ENCODE measurements at places on chromosomes 4 and X.

DNA sequence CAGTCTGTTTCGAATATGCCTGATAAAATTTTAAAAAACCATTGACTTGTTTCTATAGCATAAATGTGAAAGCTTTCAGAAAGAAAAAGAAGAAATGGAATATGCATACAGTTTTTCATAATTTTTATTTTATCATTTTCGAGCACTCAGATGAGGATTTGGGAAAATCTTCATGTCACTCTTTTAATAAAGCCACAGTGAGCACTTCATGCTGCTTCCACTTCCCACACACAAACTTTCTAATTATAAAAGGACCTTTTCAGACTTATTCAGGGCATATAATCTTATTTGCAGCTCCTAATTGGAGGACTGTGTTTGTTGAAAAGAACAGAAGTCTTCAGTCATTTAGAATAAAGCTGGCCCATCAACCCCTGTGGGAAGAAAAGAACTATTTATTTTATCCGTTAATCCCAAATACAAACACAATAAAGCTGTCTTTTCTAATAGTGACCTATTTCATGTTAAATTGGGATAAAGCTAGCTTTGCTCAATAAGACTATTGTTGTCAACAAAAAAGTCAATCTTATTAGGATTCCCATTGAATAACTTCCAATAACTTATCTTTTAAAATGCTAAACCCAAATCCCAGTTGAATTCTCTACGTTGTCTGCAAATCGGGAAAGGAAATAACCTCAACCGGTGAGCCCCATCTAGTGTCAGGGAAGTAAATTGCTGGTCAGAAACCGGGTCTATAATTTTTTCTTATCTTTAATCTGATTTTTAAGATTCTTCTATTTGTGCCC lies 211.5 kb downstream of the PDGFRA start:
- no peak for DNase-seq

DNA sequence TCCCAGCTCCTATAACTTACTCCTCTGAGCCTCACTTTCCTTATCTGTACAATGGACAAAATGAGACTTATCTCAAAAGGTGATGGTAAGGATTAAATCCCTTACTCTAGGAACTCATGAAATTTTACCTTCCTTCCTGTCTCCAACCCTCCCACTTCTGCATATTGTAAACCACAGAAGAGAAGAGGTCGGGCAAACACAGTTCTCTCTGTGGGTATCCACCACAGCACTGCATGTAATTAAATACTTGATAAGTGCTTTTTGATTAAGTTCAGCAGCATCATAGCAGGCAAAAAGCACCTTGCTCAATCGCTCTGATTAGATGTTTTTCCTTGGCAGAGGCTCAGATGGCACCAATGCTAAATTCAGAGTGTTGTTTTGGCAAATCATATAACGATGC lies 17.3 kb upstream of the TMEM192 start:
- no peak for DNase-seq

DNA sequence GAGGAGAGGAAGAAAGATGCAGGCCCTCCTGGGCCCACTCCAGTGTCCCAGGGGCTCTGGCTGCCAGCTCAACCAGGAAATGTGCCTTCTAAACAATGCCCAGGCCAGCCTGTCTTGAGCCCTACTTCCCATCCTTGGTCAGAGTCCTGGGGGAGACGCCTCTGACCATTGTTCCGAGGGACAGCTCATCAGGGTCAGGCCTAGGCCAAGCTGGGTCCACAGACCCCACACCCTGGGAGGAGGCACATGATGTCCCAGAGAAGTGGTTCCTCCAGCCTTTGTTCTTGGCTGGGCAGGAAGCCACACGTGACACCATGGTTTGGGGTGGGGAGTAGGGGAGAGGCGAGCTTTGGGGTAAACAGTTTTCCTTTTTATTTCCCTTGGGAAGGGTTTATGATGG lies 102.5 kb downstream of the EFNB1 start:
- no peak for DNase-seq

DNA sequence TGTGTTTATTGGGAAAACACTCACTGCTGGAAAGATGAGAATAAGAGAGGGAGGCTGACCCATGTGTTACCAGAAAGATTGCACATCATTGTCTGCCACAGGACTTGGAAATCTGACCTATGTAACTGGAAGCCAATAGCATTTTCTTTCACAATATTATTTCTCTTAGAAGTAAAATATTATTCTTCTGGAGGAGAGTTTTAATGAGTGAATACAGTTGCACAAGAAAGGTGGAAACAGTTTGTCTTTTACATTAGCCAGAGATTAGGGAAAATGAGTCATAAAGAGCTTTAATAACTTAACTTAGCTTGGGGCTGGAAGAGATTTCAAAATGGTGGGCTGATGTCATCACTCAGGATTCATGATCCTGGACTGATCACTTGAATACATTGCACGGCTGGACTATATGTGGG lies 31.5 kb upstream of the LNX1 start:
- DNase-seq = no peak

DNA sequence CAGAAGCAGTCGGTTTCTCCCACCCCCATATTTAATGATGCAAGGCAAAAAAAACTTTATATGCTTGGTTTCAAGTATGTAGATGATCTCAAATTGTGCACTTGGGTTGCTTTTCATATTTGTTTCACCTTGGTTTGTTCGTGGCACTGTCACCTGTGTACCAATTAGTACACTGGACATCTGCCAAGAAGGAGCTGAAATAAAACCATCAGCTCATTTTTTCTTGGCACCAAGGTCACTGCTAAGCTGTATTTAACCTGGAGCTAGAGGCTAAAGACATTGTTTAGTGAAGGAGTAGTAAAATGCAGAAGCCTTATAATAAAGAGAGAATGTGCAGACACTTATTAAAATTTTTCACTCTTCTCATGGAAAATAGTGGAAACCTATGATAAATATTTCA lies 430.8 kb downstream of the ARHGAP24 start:
- peak; percentile 91 for DNase-seq

- no peak for DNase-seq
Observed at GRCh38 chr4:68180849-68181526, 51.3 kb upstream of the TMPRSS11F start.

DNA sequence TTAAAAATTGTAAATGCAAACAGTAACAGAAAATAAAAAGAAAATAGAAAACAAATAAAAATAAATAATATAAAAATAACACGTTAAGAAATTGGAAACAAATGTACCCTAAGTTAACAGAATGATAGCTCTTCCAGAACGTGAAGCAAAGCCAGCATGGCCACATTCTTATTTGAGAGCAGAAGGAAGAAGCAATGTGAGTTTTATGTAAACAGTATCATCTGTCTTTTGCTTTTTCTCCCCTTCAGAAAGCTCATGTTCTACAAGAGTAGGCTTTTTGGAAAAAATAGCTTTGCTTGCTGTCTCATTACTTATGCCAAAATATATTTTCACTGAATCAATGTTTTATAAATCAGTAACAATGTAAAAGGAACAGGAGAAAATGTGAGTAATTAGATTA lies 18.7 kb downstream of the NPY2R start:
- DNase-seq = no peak

GRCh38 chr4:25182937-25183336 lies 22.7 kb upstream of the SEPSECS start:
- no peak for DNase-seq

GRCh38 chr4:121198251-121198650 lies 34.1 kb upstream of the TNIP3 start:
- DNase-seq = no peak

DNA sequence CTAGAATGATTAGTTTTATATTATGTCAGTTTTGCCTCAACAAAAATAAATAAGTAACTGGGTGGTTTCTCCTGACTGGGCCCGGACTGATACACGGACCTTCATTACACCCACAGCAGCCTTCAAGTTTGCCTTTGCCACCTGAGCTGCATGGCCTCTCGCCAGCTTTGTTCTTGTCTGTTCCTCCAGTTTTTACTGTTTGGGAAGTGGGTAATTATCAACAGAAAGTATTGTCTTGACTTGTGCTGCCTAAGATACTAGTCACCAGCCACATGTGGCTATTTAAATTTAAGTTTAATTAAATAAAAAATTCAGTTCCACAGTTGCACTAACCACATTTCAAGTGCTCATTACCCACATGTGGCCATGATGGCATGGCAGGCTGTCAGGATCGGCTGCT lies 74.7 kb upstream of the INTU start:
- no peak for DNase-seq

DNA sequence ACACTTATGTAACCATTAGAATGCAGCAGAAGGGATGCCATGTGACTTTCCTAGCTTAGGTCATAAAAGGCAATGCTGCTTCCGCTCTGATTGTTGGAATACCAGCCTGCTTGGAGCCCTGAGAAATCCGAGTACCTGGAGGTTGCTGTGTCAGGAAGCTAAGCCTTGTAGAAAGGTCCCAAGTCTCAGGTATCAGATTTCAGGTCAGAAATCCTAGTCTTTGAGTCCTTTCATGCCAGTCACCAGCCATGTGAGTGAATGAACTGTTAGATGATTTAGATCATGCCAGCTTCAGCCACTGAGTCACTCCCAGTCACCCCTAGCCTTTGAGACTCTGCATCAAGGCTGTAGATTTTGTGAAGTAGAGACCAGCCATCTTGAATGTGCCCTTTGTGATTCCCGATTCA lies 23.5 kb downstream of the RAP1GDS1 start:
- DNase-seq = no peak

DNA sequence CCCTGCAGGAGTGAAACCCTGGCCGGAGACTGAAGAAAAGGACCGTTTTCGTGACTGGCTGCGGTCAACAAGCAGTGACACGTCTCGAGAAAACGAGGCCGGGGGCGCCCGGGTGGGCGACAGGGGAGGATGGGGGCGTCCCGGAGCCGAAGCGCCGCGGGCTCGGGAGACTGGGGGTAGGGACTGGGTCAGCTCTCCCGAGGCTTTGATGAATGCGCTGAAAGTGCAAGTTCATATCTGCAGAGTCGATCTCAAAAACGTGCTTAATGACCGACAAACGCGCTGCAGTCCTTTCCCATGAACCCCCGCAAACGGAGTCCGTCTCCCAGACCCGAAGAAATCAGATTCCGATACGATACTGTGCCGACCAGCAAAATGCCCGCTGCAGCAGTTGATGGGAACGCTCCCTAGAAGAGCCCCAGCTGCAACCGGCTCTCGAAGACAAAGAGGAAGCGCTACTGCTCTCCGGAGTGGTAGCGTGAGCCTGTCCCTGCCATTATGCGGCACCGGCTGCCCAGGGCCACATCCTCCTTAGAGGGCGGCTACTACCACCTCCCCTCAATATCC lies 806 bp upstream of the CD99L2 start:
- peak; percentile 67 for DNase-seq

- no peak for DNase-seq
Observed at GRCh38 chrX:63434206-63434605, 83.1 kb upstream of the SPIN4 start.

GRCh38 chr4:79247695-79248394 lies 78.0 kb downstream of the NAA11 start:
- no peak for DNase-seq

GRCh38 chrX:17030092-17030491 lies 83.6 kb downstream of the REPS2 start:
- DNase-seq = no peak

DNA sequence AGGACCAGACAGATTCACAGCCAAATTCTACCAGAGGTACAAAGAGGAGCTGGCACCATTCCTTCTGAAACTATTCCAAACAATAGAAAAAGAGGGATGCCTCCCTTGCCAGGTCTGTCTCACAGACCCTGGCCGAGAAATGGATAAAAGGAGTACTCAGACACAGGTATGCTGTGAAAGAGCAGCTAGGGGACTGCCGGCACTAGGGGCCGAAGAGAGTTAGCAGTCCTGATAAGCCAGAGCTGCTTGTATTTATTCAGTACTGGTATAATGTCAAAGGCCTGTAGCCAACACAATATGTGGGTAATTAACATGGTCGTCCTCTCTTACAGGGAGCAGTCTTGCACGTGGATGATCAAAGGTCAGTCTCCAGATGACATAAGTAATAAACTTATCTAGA lies 1042.1 kb upstream of the LCORL start:
- DNase-seq = no peak
